ENCODE measurements at places on chromosomes 16 and 17.

- peak; percentile 67 for DNase-seq
Observed at GRCh38 chr17:17684906-17685774, 3.9 kb downstream of the RAI1 start.

DNA sequence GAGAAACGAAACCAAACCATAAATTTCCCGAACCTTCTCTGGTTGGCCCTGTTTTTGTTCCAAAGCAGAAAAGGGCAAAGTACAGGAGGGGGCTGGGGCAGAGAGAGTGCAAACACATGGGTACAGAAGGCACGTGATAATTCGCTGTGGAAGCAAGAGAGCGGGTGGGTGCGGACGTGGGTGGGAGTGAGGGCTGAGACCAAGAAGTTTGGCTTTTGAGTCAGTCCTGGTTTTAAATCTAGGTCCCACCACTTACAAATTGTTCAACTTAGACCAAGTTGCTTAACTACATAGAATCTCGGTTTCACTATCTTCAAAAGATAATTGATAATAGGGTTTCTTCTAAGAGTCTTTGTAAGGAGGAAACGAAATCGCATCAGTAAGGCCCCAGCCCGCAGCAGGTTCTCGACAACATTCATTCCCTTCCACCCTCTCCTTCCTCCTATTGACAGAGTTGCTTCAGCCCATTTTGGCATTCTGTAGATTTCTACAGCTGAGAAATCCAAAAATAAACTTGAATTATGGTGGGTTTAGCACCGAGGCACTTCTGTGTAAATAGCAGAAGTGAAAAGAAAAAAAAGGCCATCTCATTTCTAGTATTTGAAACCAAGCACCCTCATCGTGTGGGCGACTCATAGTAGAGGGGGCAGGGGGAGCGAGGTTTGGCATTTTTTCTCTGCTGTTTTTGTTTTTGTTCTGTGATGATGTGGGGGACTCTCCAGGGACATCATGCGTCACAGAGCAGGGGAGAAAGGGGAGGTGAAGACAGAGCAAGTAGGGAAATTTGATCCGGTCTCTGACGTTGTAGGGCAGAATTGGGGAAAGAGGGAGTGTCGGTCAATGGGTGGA, 33.6 kb upstream of the CCR7 start:
- DNase-seq: peak; percentile 64

DNA sequence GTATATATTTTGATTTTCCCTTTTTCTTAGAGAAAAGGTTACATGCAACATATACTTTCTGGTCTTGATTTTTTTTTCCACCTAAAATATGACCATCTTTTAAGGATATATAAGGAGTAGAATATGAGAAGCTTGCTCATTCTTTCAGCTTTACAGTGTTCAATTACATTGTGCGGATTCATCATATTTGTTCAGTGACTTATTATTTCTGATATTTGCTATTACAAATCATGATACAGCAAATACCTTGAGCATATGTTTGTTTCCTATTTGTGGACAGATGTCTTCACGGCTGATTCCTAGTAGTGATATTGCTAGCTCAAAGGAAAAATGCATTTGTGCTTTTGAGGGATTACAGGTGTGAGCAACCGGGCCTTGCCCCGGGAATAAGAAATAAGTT, 18.1 kb downstream of the KATNIP start:
- peak; percentile 33 for DNase-seq

- DNase-seq: no peak
Observed at GRCh38 chr16:10688291-10688690, 6.4 kb downstream of the TEKT5 start.

DNA sequence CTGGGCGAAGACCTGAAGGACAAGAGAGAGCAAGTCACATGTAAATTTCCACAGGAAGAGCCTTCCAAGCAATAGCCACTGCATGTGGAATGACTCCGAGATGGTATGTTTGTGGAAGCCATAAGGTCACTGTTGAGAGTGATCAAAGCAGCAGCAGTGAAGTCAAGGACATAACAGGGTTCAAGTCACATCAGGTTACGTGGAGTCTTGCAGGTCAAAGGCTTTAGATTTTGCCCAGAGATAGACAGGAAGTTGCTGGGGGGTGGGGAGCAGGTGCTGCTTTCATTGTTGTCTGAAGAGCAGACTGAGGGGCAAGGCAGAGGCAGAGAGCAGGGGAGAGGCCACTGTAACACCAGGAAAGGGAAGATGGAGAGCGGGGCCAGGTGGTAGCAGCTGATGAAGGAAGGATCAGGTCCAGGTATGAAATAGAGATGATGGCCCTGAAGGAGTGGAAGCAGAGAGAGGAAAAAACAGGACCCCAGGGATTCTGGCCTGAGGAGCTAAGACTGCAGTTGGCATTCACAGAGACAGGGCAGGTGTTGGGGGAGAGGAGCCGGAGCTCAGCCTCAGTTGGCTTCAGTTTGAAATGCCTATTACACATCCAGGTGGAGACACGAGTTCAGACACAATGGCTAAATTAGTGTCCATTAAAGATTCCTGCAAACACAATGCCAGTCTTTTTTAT, 129.3 kb upstream of the AXIN2 start:
- DNase-seq: no peak

DNA sequence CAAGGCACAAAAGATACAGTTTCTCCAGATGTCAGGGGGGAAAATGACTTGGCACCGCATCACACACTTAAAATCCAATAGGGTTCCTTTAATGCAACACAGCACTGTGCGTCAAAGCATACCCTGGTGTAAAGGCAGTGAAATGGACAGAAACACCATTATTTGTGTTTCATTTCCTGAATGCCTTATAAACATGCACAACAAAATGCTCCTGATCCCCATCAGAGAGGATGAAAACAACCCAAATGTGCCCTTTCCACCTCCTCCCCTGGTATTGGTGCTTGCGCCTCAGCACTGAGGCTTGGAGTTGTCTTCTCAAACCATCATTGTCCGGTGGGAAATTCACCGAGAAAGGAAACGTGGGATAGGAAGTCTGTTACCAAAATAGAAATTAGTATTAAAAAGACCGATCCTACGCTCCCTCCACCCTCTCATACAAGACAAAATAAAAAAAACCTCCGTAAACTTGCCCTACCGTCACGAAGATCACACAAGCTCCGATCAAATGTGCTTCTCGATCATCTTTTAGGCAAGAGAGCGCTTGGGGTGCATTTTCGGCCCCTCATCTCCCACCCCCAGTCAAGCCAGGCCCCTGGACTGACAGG, 722 bp downstream of the CDC27 start:
- DNase-seq: peak; percentile 62

DNA sequence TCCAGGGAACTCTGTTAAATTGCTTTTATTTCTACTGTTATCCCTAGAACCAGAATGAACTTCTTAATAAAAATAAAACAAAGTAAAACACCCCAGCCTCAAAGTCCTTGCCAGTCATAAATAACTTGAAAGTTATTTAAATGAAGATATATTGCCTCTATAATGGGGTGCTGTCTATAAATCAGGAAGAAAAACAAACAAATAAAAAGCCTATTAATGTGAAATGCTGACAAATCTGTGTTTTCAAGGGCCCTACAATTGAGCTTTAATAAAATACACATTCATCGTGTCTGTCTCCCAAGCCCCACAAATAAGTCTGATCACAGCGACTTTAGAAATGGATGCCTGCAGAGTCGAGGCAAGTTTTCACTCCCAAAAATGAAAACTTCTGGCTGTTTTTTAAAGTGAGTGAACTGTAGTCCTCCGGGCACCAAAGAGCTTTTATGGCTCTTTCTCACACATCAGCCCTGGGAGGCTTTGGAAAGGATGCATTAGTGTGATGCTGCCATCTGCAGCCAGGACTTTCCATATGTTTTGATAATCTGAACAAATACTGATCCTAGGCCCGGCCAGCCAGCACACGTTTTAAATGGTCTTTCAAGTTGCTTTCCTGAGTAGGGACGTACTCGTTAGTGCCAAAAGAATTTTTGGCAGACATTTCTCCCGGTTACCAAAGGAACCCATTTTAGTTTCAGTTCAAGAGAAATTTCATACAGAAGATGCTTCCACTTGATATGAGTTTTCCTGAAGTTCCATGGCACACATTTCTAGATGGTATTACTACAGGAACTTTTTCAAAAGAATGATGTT, 16.3 kb downstream of the NACA2 start:
- DNase-seq: peak; percentile 30

DNA sequence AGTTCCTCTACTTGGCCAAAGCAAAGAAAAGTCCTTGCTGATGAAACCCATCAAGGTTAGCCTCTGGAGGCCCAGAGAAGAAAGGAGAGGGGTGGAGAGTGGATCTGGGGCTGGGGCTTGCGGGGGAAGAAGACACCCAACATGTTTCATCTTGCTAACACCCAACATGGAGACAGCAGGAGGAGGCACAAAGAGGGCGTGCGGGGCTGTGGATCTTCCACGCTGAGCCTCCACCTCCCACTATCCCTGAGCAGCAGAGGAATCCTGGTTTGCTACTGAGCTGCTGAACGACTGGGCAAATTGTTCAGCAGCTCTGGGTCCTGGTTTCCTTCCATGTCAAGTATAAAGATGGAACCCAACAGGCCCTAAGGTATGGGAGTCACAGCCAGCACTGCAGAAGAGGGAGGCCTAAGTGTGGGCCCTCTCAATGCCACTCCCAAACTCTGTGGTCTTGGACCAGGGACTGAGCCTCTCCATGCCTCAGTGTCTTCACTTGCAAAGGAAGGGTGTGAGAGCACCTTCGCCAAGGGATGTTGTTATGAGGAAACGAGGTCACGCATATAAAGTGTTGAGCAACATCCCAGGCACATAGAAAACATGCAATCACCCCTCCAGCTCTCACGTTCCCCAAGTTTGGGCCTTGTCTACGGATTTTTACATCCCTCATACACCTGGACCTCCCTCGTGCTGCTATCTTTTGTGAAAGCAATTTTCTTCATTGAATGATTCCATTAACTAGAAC, 122.5 kb downstream of the XYLT1 start:
- no peak for DNase-seq

DNA sequence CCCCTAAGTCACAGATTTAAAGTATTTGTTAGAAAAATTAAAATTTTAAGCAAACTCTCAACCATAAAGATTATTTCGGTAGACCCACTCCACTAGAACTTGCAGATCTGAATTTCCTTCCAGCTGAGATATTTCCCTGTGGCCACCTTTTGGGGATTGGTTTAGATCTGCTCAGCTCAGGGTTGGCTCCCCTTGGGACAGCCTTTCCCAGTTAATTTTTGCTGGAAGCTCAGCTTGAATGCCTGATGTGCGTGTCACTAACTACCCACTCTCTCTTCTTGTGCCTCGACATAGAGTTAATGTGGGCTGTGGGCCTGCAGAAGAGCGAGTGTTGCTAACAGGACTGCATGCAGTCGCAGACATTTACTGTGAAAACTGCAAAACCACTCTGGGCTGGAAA, 57.6 kb downstream of the YPEL2 start:
- DNase-seq: no peak

GRCh38 chr17:79789943-79790804, 6.7 kb downstream of the CBX8 start:
- no peak for DNase-seq

DNA sequence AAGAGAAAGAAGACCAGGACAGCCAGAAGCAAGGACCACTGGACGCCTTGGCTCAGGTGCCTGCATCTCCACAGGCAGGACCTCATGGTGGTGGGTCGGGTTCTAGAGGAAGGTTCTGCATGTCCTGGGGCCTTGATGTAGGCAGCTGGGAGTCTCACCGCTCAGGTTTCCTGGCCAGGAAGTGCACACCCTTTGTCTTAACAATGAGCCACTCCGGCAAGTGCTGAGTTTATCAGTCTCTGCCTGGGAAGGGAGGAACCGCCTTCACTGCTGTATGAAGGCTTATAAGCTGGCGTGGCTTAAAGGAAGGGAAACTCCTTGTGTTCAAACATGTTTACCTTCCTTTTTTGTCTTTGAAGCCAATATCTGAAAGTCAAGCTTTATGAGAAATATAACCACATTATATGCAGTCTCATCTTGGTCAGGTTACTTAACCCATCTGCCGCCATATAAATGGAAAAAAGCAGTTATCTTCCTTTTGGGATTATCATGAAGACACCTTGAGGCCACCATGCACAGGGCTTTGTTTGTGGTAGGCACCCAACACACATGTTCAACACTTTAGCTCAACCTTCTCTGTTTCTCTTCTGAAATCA, at the start of gene ST6GALNAC1:
TSS of gene ST6GALNAC1 (minus strand) at position 205 of the 596 bp plus-strand sequence. CDS start at position 86, 119 bp downstream.
- peak; percentile 20 for DNase-seq

GRCh38 chr16:18833707-18834505, 32.6 kb upstream of the ARL6IP1 start:
- DNase-seq: no peak

- no peak for DNase-seq
Observed at GRCh38 chr16:72246423-72246822, 74.5 kb upstream of the PMFBP1 start.

- DNase-seq: no peak
Observed at GRCh38 chr17:56269556-56270389, 116.5 kb downstream of the ANKFN1 start.

- DNase-seq: no peak
Observed at GRCh38 chr16:24114876-24115275, 141.3 kb upstream of the CACNG3 start.

GRCh38 chr16:49419862-49420261, 46.3 kb downstream of the C16orf78 start:
- DNase-seq: no peak

DNA sequence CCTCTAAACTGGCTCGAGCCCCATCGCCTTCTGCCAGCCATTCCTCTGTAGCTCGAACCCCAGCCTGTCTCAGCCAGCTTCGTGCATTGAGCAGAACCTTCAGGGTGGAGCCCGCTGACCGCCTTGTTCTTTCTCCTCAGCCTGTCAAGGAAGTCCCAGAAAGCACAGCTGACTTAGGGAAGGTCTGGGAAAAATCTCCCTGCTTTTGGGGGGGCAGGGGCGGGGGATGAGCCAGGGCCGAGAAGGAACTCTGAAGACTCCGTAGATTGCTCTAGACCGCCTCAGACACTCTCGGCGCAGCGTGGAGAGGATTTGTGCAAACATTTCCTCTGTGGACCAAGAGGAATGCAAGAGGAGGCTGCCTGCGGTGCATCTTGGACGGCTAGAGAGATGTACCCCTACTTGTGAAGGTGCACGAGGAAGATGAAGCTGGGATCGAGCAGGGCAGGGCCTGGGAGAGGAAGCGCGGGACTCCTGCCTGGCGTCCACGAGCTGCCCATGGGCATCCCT, at the start of gene GLP2R:
TSS of gene GLP2R (plus strand) at position 284 of the 510 bp plus-strand sequence. CDS start at position 424, 140 bp downstream.
- no peak for DNase-seq

DNA sequence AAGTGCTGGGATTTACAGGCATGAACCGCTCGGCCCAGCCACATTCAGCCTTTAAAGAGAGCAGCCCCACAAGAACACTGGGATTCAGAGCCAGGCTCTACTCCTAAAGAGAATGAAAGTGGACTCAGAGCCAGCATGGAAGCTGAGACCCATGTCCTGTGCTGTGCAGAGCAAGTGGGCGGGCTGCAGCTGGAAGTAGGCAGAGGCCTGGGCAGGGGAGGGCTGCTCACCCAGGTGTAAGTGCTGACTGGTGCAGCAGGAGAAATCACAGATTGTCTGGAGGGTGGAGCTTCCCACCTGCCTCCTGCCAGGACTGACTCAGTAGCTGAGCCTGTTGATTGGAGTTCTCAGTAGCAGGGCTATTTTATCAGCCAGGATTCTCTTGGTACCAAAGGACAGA, 178.7 kb downstream of the KATNIP start:
- DNase-seq: no peak

GRCh38 chr17:30808785-30809286, 15.7 kb downstream of the CRLF3 start:
- DNase-seq: no peak

Measured in cardiac fibroblast (primary cell).